ENCODE measurements at places on chromosomes 13 and 19.

- no peak for DNase-seq
Observed at GRCh38 chr19:28213470-28214082, 999.4 kb downstream of the UQCRFS1 start.

DNA sequence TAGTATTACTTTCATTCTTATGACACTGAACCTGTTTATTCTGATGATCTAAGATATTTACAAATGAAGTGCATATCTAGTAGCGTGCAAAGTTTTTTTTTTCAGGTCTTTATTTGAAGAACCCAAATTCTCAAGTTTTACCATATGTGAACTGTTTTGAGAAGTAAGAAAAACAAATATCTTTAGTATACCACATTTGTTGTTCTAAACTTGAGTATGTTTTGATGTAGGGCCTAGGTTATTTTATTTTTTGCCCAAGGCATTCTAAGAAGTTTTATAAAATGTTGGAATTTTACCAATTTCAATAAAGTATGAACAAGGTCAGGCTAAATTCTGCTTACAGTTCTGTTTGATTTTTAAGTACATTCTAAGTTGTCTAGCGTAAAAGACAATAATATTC, 213.5 kb downstream of the PCCA start:
- DNase-seq, result no peak

GRCh38 chr13:110314516-110315245, 7.6 kb downstream of the COL4A2 start:
- DNase-seq, result no peak

DNA sequence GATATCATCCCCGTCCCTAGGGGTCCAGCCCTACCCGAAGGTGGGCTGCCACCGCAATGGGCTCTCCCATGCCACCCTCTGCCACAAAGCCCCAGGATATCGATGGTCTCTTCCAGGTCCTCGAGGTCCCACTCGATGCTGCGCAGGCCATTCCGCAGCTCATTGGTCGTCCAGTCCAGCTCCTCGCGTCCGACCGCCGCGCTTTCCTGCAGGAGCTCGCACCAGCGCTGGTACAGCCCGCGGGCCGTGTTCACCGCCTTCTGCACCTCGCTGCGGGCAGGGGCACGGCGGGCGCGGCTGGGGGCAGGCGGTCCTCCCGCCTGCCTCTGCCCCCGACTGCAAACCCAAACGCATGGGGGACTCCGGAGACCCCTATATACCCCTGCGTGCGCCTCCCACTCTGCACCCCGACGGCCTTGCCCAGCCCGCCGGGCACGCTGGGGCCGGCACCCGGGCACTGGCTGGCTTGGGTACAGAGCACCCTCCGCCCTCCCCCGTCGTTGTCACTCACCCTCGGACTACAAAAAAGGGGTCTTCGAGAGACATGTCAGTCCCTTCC, 468 bp downstream of the STX10 start:
- no peak for DNase-seq

GRCh38 chr13:79062291-79062690, 343.8 kb downstream of the RBM26 start:
- DNase-seq, result no peak

GRCh38 chr19:14472202-14472938, 2.8 kb downstream of the PTGER1 start:
- no peak for DNase-seq

GRCh38 chr13:38042771-38043170, 173.2 kb upstream of the TRPC4 start:
- no peak for DNase-seq
